ENCODE measurements at places on chromosomes 1 and 21.

- no peak for DNase-seq
These were observed 27.4 kb downstream of the PRKACB start for GRCh38 chr1:84171481-84171880.

- DNase-seq: no peak
These were observed 6.6 kb downstream of the HEYL start for GRCh38 chr1:39632682-39633417.

GRCh38 chr1:31937300-31938183 lies 626 bp downstream of the PTP4A2 start:
- DNase-seq: peak; percentile 61

DNA sequence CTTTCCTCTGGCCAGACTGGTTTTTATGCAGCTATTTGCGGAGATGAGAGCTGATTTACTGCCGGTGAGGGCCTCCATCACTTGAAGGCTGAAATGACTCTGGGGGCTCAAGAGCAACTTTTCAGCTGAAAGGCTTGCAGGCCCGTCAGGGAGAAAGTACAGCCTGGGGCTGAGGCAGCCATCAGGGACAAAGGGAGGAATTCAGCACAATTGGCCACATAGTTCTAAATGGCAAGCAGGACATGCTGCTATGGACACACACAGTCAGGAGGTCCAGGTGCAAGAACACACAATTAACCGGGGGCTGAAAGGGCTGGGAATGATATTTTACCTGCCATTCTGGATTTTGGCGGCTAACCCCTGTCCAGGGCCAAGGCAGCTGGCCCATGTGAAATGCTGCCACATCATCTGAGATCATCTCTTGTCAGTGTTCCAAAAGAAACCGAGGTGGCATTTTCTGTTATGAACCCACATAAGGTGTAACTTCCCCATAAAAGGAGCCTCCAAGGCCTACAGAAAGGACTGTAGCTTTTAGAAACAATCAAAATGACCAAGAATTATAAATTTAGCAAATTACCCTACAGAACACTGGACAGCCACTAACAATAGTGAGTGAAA lies 58.2 kb downstream of the LMX1A start:
- DNase-seq: no peak

GRCh38 chr1:46705408-46705807 lies 13.5 kb downstream of the EFCAB14 start:
- DNase-seq: no peak

- DNase-seq: no peak
These were observed 31.8 kb upstream of the CSF3R start for GRCh38 chr1:36514501-36514900.

- no peak for DNase-seq
These were observed 3.4 kb upstream of the FCRL3 start for GRCh38 chr1:157703981-157704380.

GRCh38 chr1:31435471-31436409 lies 22.7 kb downstream of the SERINC2 start:
- no peak for DNase-seq

- no peak for DNase-seq
These were observed 19.4 kb downstream of the SLC26A9 start for GRCh38 chr1:205923651-205924459.

GRCh38 chr1:205792961-205793673 lies 17.8 kb upstream of the RAB29 start:
- no peak for DNase-seq

DNA sequence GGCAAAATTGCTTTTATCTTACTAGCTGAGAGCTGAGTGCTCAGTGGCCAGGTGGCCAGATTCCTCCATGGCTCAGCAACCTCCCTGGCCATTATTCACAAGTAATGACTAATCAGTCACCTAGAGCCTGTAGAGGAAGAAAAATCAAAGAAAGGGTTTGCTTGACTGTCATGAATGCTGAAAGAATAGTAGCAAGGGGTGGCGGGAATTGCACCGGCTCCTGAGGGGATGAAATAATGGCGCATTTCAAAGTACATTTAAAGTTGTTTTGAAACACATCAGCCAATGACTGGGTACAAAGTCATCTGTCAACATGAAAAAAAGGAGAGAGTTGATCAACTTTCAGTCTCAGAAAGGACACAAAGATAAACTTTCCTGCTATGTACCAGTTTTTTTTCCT lies 99.5 kb downstream of the OMA1 start:
- DNase-seq: no peak

DNA sequence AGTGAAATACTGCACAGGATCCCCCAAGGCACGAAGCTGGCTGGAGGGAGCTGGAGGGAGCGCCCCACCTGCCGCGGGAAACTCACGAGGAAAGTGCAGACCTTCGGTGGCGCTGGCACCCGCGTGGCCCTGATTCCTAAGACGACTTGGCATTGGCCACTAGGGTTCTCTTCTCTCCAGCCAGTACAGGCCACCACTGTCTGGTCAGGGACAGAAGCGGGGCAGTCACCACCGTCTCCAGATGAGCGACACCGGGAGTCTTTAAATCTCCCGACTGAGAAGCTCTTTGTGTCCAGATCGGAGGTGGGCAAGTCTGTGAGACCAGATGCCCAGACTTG lies 19.2 kb upstream of the CHIA start:
- DNase-seq: no peak

DNA sequence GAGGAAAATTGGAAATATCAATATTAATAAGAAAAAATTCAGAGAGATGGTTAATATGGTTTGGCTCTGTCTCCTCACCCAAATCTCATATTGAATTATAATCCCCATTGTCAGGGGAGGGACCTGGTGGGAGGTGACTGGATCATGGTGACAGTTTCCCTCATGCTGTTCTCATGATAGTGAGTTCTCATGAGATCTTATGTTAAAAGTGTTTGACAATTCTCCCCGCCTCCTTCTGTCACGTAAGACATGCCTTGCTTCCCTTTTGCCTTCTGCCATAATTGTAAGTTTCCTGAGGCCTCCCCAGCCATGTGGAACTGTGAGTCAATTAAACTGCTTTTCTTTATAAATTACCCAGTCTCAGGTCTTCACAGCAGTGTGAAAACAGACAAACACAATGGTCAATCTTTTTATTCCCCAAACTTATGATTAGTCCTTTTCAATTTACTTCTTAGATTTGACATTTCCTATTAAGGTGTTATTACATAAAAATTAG lies 11.0 kb downstream of the EGLN1 start:
- DNase-seq: no peak

- no peak for DNase-seq
These were observed 11.8 kb upstream of the BACE2 start for GRCh38 chr21:41156142-41156541.

GRCh38 chr1:161402446-161402845 lies 34.8 kb upstream of the CFAP126 start:
- no peak for DNase-seq

DNA sequence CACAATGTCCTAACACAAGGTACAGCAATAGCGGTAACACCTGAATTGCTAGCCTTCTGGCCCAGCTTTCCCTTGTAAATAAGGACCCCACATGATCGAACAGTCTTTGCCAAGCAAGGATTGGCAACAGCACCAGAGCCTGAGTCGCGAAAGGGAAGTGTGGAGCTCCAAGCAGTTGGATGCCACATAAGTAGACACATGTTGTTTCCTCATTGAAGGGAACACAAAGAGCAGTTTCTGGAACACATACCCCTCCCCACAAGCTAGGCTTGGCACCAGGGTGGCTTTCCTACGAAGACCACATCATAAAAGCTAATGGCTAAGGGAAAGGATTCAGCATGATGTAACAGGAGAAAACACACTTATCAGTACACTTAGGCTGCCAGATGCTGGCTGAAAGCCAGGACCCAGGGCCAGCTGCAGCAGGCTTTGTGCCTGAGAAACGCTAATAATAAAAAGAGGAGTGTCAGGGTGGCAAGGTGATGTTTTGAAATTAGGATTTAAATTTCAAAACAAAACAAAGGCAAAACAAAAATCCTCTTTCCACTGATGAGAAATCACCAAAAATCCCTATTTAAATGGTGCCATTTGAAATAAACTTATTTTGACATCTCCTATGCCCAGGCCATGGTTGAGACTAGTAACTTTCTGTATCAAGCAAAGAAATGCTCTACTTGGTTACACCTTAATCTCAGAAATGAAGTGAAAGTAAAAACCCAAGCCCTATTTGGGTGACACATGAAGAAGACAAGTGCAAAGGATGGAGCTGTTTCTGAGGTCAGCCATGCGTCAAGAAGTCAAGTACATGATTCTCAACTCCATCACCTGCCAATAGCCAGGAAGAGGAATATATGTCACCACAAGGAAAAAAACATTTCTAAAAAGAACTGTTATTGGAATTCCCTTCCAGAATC lies 11.9 kb upstream of the CPLANE2 start:
- no peak for DNase-seq

GRCh38 chr1:86155051-86155806 lies 1.3 kb downstream of the COL24A1 start:
- no peak for DNase-seq

DNA sequence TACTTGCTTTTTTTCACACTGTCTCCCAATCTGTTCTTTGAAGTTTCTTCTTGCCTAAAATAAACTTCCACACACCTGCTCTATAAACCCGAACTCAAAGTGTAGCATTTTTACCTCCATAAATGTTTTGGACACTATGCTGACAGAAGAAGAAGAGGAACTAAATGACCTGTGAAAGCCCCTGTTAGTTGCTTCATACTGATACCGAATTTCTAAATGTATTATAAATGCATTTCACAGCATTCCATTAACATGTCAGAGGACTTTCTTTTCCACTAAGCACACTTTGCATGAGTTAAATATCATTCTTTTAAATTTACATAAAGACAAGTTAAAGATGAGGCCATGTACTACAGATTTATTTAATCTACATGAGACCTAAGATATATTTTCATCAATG lies 281.0 kb downstream of the SMYD3 start:
- DNase-seq: no peak

DNA sequence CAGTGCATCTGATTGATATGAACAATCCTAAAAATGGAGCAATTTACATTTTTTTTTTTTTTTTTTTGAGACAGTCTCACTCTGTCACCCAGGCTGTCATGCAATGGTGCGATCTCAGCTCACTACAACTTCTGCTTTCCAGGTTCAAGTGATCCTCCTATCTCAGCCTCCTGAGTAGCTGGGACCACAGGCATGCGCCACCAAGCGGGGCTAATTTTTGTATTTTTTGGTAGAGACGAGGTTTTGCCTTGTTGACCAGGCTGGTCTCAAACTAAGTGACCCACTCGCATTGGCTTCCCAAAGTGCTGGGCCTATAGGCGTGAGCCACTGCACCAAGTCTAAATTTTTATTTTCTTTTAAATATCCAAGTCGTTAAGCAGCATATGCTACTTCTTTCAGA lies 109.0 kb downstream of the FAF1 start:
- DNase-seq: no peak

DNA sequence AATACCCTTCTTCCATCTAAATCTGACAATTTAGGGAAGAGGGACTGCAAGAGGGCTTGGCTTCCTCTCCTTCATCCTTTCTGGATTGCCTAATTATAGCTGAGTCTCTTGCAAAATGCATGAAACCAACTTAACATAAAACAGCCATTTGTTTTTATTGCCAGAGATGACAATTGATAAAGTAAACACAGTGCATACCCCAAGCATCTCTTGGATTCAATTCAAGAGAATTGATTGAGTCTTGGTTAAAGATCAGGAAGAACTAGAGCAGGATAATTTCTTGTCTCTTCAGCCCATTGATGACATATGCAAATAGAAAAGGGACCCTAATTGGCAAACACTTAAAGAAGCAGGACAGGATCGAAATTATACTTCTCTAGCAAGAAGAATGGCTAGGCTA lies 617.1 kb upstream of the PTBP2 start:
- DNase-seq: no peak

- no peak for DNase-seq
These were observed 46.5 kb upstream of the LRRC52 start for GRCh38 chr1:165497069-165498013.

GRCh38 chr21:44711327-44712202 lies at the start of gene TSPEAR:
TSS of gene TSPEAR (minus strand) at chr21:44711572. CDS start at chr21:44711514, 58 bp downstream.
- DNase-seq: no peak

DNA sequence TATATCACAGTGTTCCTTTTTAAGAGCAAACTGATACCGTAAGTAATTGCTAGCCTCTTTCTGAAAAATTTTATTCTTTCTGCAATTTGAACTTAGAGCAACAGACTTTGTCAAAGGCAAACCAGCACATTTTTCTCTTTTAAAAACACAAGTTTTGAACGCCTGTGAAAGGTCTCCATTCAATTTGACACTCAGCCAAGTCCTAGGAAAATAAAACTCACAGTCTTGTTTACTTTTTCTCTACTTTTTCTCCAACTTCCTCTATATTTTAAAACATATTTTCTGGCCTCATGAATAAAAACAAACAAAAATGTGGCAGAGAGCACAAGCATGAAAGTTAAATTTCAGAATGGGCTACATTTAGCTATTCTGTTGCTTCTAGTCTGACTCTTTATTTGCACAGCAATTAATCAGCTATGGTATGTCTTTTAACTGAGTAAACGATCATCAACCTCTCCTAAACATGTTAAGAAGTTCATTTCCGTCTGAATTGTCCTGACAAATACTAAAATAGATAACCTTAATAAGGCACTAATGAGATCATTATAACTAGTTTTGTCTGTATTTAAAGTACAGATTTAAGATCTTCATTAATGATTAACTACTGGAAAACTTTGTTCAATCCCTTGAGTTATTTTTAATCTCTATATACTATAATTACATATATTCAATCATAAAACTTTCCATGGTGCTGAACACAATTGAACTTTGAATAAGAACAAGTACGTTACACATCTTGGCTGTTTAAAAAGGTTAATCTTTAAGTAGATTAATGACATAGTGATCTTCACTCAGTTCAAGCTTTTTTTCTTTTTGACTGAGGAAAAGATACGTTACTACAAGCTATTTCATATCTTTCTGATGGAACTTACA lies 550.6 kb downstream of the PTBP2 start:
- no peak for DNase-seq

- DNase-seq: no peak
These were observed 15.6 kb downstream of the UTP11 start for GRCh38 chr1:38028105-38028591.

DNA sequence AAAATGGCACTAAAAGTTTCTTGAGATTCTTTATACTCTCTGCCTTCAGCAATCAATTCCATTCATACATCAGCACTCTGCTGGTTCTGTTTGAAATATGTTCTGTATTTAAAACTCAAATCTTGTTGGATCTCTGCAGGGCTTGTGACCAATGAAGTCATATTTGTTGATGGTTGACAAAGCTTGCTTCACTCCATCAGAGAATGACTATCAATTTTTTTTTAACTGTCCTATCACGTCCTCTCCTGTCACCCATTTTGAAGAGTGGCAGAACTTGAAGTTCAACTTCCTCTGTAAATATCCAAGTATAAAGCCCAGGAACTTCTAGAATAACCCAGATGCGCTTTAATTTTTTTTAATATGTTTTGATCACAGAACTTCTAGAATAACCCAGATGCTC lies 10.9 kb downstream of the PRDX6 start:
- DNase-seq: no peak

DNA sequence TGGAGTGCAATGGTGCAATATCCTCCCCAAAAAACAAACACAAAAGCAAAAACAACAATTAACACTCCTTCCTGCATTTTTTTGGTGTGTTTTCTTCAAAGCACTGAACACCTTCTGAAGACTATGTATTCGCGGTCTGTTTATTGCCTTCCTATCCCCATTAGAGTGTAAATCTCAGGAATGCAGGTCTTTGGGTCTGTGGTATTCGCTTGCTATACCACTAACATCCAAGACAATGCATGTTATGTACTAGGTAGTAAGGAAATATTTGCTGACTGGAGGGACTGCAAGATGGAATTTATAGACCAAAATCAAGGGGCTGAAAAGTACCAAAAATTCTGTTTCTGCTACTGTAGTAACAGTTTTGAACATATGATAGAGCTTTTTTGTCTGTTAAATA lies 299.4 kb downstream of the RYR2 start:
- DNase-seq: no peak
